WTC11 (cell line): ENCODE measurements at places on chromosomes 3 and 15.

DNA sequence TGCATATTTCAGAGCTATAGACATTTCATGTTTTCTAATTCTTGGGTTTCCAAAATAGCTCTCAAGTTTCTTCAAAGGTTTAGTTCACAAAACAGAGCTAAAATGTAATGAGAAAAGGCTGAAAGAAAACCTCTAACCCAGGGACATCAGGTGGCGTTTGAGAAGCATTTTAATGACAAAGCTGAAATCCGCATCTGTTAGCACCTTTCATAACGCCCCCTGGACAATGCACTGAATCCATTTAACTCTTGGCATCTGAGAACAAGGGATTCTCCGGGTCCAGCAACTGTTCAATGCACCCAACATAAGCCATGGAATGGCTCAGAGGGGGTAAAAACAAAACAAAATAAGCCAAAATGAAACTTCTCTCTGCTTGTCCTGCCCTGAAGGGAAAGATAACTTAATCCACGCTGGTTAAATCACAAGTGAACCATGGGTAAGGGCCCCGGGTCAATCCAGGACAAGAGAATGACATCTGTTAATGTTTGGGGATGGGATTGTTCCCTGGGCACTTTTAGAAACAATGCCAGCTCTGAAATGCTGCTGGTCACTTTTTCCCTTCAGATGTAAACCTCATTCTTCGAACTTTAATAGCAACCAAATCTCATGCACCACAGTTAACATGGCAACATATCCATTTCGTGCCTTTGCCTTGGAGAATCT lies 466.2 kb upstream of the ADAMTS9 start:
- no peak for DNase-seq
- peak overlapping the region; percentile 22; the same call in 1 of the 2 replicates for H3K4me3 ChIP-seq
- peaks cover 22% of the 10 kb centered on the region for H3K27me3 ChIP-seq

DNA sequence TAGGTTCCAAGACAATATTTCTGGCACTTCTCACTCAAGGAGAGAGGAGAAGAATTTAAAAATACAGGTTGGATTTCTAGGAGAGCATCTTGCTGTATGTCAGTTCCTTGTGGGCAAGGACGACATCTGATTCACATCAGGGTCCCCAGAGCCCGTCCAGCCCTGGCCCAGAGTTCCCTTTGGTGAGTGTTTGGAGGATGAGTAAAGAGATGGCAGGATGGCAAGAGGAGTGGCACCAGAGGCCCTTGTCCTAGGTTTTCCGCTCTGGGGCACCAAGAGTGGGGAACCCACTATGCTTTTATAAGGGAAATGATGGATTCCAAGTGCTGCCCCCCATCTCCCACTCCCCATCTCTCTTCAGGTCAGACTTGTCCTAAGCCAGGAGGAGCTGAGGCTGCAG lies 181.8 kb downstream of the TBC1D2B start:
- H3K4me3 ChIP-seq, result no peak overlapping the region
- no peaks in the 10 kb centered on the region for H3K4me1 ChIP-seq
- DNase-seq, result no peak
- no peaks in the 10 kb centered on the region for H3K36me3 ChIP-seq
- H3K27me3 ChIP-seq, result no peaks in the 10 kb centered on the region

GRCh38 chr3:187798126-187798525 lies 52.9 kb upstream of the BCL6 start:
- H3K36me3 ChIP-seq, result peaks cover 4% of the 10 kb centered on the region
- peaks cover 10% of the 10 kb centered on the region for H3K4me1 ChIP-seq
- no peak overlapping the region for H3K4me3 ChIP-seq
- no peak for DNase-seq
- no peak overlapping the region for H3K27ac ChIP-seq

DNA sequence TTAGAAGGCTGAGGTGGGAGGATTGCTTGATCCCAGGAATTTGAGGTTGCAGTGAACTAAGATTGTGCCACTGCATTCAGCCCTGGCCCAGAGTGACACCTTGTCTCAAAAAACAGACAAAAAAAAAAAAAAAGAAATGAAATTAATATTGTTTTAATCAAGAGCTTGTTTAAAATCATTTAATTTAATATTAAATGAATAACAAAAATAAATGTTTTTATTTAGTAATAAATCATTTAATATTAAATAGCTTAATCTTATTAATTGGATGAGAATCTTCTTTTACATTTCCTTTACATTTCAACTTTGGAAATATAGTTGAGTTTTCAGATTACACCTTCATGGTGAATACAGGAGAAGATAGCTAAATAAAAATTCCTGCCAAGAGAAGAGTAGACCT lies 29.7 kb downstream of the TNIK start:
- DNase-seq, result no peak
- peaks cover 28% of the 10 kb centered on the region for H3K4me1 ChIP-seq
- no peaks in the 10 kb centered on the region for H3K27me3 ChIP-seq
- H3K4me3 ChIP-seq, result no peak overlapping the region
- H3K27ac ChIP-seq, result no peak overlapping the region

DNA sequence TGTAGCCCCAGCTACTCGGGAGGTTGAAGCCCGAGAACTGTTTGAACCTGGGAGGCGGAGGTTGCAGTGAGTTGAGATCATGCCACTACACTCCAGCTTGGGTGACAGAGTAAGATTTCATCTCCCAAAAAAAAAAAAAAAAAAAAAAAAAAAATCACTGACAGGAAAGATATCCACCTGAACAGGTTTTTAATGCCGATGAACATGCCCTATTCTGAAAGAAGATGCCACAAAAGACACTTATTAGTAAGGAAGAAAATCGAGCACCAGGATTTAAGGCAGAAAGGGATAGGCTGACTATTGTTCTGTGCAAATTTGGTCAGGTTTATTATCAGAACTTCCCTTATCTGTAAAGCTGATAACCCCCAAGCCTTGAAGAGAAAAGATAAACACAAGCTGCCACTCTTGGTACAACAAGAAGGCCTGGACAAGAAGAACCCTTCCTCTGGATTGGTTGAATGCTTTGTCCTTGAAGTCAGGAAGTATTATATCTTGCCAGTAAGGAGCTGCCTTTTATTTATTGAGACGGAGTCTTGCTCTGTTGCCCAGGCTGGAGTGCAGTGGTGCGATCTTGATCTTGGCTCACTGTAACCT lies 2.7 kb upstream of the PARP16 start:
- DNase-seq, result no peak
- H3K27me3 ChIP-seq, result peaks cover 36% of the 10 kb centered on the region
- peaks cover 21% of the 10 kb centered on the region for H3K4me1 ChIP-seq
- no peak overlapping the region for H3K27ac ChIP-seq

DNA sequence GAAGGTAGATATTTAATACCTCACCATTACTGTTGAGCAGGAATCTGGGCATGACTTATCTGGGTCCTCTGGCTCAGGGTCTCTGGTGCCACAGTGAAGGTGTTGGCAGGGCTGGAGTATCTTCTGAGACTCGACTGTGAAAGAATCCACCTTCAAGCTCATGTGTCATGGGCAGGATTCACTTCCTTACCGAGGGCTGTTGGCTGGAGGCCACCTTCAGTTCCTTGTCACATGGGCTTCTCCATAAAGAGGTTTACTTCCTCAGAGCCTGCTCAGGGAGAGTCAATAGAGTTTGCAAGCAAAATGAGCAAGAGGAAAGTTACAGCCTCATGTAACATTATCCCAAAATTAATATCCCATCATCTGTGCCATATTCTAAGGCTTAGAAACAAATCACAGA lies 459.5 kb downstream of the NR2F2 start:
- DNase-seq, result no peak
- H3K27ac ChIP-seq, result no peak overlapping the region
- H3K27me3 ChIP-seq, result no peaks in the 10 kb centered on the region
- no peak overlapping the region for H3K4me3 ChIP-seq
- H3K4me1 ChIP-seq, result no peaks in the 10 kb centered on the region

- H3K36me3 ChIP-seq, result peaks cover 6% of the 10 kb centered on the region; the same call in 1 of the 2 replicates
- H3K27me3 ChIP-seq, result no peaks in the 10 kb centered on the region
- H3K4me3 ChIP-seq, result peak overlapping the region; percentile 79
- H3K27ac ChIP-seq, result peak overlapping the region; percentile 51; the same call in 1 of the 2 replicates
These were observed 893 bp upstream of the MTHFS start for GRCh38 chr15:79897701-79898113.

GRCh38 chr3:114231616-114232015 lies 5.8 kb downstream of the ZNF80 start:
- no peak overlapping the region for H3K27ac ChIP-seq
- H3K36me3 ChIP-seq, result no peaks in the 10 kb centered on the region
- H3K27me3 ChIP-seq, result peaks cover 5% of the 10 kb centered on the region
- H3K4me1 ChIP-seq, result peaks cover 9% of the 10 kb centered on the region
